ENCODE measurements at places on chromosomes 5 and 9.

DNA sequence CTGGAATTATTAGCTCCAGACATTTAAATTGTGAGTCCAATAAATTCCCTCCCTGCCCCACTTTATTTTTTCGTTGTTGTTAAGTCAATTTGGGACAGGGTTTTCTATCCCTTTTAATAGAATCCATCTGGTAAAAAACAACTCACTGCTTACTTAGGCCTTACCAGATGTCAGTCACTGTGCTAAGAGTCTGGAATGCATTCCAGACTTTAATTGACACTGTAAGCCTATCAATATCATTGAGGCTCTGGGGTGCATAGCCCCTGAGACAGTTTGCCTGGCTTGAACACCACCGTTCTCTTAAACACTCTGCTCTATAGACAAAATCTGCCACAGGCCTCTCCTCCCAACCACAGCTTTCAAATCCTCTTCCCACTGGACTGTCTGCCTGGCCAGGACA is 175.9 kb downstream of the NSG2 start:
- DNase-seq = no peak

GRCh38 chr9:137705443-137705863 is 86.6 kb downstream of the EHMT1 start:
- no peak for DNase-seq

DNA sequence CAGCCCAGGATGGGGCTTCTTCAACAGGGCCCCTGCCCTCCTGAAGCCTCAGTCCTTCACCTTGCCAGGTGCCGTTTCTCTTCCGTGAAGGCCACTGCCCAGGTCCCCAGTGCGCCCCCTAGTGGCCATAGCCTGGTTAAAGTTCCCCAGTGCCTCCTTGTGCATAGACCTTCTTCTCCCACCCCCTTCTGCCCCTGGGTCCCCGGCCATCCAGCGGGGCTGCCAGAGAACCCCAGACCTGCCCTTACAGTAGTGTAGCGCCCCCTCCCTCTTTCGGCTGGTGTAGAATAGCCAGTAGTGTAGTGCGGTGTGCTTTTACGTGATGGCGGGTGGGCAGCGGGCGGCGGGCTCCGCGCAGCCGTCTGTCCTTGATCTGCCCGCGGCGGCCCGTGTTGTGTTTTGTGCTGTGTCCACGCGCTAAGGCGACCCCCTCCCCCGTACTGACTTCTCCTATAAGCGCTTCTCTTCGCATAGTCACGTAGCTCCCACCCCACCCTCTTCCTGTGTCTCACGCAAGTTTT is 23.6 kb downstream of the PCDHGC5 start:
- no peak for DNase-seq

DNA sequence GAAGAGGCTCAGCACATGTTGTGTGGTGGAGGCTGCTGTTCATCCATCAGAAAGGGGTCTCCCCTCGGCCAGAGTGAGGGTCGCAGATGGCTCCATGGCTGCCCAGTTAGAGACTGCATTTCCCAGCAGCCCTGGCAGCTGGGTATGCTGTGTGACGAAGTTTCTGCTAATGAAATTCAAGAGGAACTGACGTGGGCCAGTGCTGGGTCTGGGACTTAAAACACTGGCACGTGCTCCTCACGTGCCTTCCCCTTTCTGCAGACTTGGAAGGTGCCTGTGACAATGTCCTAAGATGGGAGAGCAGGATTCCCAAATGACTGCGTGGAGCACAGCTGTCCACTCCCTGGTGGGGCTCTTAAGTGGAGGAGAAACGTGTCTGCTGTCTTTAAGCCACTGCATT is 114.5 kb upstream of the RAPGEF1 start:
- DNase-seq = no peak

- no peak for DNase-seq
Measured at GRCh38 chr9:3028535-3028934, 184.6 kb upstream of the PUM3 start.

- no peak for DNase-seq
Measured at GRCh38 chr5:143057580-143057999, 287.4 kb downstream of the ARHGAP26 start.

- no peak for DNase-seq
Measured at GRCh38 chr5:131509801-131510200, 125.2 kb downstream of the RAPGEF6 start.

GRCh38 chr5:168430296-168430695 is 56.0 kb upstream of the RARS1 start:
- DNase-seq = no peak

DNA sequence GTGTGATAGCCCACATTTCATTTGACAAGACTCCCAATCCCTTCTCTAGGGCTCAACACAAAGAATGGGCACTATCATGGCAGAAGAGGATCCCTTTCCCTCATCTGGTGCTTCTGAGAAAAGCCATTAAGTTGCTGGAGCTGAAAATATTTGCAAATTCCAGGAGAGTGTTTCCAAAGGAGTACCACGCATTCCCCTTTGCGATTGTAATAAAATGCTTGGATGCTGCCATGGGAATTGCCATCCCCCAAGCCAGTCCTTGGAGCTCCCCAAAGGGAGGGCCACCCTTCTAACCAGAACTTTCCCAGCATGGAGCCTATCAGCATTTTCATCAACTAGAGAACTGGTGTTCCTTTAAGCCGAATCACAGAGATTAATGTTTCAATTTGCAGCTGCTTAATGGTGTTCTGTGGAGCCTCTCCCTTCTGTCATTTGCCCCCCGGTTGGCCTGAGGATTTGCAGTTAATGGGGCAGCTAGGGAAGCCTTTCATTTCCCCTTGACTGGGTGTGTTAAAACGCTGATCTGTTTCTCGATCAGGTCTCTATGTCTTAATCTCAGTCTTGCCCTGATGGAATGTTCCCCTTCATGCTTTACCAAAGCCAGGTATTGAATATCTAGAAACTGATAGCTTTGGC is 133.0 kb downstream of the ENC1 start:
- no peak for DNase-seq

GRCh38 chr5:24735284-24735683 is 90.5 kb upstream of the CDH10 start:
- DNase-seq = no peak

DNA sequence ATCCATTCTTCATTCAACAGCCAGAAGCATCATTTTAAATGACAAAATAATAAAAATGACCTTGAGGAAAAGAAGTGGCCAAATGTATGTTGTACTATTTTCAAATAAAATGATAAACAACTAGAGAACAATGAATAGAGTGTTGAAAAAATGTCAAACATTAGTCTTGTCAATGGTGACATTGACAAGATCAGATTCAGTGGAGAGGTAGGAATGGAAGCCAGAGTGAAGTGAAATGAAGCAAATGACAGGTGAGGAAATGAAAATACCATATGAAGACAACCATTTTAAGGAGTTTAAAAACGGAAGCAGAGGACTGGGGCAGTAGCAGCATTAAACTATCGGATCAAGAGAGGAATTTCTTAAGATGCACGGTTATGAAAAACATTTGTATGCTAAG is 38.2 kb upstream of the COX7C start:
- no peak for DNase-seq

DNA sequence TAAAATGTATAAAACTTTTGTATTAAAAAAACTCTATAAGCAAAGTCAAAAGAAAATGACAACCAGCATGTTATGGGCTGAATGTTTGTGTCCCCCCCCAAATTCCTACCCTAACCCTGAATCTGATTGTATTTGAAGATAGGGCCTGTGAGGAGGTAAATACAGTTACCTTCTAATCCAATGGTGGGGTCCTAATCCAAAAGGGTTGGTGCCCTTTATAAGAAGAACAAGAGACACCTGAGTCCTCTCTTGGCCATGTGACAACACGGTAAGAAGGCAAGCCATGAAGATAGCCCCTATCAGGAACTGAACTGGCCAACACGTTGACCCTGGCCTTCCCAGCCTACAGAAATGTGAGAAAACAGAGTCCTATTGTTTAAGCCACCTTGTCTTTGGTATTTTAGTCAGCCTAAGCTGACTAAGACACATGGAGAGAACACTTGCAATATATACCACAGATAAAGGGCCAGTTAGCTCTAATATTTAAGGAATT is 49.7 kb upstream of the AKNA start:
- no peak for DNase-seq

- DNase-seq = no peak
Measured at GRCh38 chr5:22918511-22918910, 65.4 kb upstream of the CDH12 start.

Data from AG09309 (cell line).